ENCODE measurements at places on chromosomes 6 and 20. TPM values are rescaled to one million over a fixed set of nuclear protein-coding genes. Genes with fewer than 3 reads are reported as not detected.

The EYA4 gene
- 8.2 TPM for total RNA-seq

The EFCAB8 gene
- not detected for total RNA-seq

The PCSK2 gene
- not detected for total RNA-seq

The RTN4IP1 gene
- 20.8 TPM for total RNA-seq

DNA sequence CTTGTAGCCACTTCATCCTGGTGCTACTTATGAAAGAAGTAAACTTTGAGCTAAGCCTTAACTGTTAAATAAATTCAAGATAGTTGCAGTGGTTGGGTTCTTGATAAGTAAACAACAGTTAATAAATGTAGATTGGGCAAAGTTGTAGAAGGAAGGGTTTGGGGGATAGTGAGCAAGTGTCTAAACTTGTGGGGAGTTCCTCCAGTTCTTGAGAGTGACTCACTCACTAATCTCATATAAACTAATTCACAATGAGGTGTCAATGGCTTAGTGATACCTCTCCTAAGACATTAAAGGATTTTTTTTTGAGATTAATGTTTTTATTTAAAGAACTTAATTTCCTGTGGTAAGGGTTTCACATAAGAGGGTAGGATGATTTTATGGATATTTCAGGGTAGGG lies 507.4 kb downstream of the BMP2 start:
- no peak for DNase-seq

GRCh38 chr6:47290124-47290834 lies 19.4 kb downstream of the TNFRSF21 start:
- DNase-seq, result no peak

- no peak for DNase-seq
Measured at GRCh38 chr6:152984513-152984872, 1.7 kb upstream of the FBXO5 start.

GRCh38 chr6:40411881-40412280 lies 175.3 kb downstream of the LRFN2 start:
- DNase-seq, result no peak

GRCh38 chr6:36695414-36695813 lies 2.2 kb upstream of the RAB44 start:
- DNase-seq, result no peak

GRCh38 chr20:2246069-2246491 lies 49.7 kb upstream of the TGM3 start:
- DNase-seq, result no peak

DNA sequence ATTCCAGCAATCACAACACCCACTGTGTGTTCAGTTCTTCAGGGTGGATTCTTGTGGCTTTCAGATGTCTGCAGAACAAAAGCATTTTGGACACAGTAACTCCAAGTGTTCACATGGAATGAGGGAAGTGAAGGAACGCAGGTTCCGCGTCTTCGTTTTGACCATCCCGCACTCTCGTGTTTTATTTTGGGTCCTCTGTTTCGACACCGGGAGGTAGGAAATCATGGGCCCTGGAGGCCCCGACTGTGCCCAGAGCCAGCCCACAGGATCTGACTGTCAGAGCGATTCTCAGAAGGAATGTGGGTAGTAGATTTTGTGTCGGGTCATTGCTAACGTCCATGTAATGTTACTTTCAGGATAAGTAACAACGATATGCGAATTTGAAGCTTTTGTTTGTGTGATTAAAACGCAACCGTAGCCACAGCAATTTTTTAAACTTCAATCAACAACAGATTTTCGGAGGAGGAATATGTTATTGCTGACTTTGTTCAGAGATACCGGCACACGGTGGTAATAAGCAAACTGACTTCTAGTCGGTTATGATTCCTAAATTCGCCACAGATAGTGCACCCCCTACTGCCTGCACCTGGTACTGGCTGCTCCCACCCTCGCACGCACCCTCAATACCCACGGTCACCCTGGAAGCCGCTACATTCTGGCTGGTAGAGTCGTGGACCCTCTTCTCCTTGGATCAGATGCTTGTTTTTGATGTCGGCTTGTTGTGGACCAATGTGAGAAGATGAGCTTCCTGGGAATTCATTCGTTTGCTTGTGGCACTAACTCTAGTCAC lies 10.5 kb downstream of the NPEPL1 start:
- no peak for DNase-seq
